ENCODE measurements at places on chromosomes 5 and 9.

- DNase-seq, result no peak
Observed at GRCh38 chr9:80061096-80061495, 489.3 kb downstream of the TLE4 start.

- no peak for DNase-seq
Observed at GRCh38 chr5:61734001-61734400, 401.9 kb downstream of the ZSWIM6 start.

DNA sequence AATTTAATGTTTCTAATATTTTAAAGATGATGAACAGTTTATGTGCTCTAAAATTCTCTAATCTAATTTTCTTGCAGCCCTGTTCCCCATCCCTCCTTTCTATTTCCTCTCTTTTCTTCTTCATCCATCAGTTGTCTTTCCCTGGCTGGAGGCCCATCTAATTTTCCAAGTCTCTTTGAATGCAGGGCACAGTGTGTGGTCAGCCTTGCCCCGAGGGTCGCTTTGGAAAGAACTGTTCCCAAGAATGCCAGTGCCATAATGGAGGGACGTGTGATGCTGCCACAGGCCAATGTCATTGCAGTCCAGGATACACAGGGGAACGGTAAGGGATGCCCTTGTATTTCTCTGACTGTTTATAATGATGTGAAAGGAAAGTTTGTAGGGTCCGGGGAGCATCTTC lies 111.8 kb downstream of the MEGF10 start:
- no peak for DNase-seq

DNA sequence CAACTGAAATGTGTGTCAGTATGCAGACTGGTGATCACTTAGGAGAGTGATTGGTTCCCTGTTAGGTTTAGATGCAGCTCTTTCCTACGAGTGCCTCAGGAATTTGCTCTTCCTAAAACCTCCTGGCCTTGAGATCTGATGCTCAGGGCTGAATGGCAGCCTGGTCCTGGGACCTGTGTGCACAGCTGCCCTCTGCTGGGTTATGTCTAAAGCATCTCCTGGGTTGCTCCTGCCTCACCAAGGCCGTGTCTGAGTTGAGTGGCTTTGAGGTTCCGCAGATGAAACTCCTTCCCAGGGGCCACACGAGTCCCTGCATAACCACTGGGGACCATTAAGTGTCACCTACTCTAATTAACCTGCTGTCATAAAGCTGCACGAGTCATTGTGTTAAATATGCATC lies 59.5 kb downstream of the MVB12B start:
- no peak for DNase-seq

- DNase-seq, result no peak
Observed at GRCh38 chr5:164335837-164336236, 830.4 kb downstream of the MAT2B start.

GRCh38 chr9:134033516-134034214 lies 8.4 kb downstream of the BRD3OS start:
- DNase-seq, result no peak

GRCh38 chr9:114696814-114697544 lies 15.0 kb upstream of the TEX48 start:
- no peak for DNase-seq

GRCh38 chr9:124697326-124698200 lies 73.5 kb downstream of the NR6A1 start:
- DNase-seq, result no peak

DNA sequence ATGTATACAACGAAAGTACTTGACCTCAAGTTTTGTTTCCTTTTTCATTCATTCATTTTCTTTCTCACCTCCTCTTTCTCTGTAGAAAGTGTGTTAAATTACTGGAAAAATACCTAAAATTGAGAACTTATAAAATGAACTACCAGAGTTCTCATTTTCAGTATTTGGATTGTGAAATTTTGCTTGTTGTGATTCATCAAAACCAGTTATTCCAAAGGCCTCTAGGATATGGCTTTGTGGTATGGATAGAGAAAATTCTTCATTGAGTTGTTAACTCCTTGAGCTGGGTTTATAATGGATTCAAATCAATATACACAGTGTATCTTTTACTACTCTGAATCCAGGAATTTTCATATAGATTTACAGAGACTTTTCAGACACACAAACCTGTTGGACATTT lies 287.6 kb downstream of the KDM4C start:
- no peak for DNase-seq

GRCh38 chr9:105535920-105536668 lies 21.8 kb upstream of the FKTN start:
- no peak for DNase-seq

DNA sequence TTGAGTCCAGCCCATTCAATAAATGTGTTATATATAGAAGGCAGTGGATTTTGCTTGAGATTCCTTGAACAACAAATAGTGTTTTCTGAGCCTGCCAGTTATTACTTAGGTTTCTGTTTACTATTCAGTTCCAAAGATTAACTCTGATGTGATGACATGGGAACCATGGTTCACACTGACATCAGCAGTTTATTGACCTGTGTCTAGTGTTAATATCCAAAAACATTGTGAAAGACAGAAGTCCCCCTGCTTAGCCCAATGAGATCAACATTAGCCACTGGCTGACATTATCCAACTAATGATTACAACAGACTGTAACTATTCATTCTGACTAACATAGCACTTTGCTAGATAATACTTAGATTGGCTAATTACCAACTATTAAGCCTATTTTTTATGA lies 14.9 kb downstream of the APBA1 start:
- DNase-seq, result no peak

GRCh38 chr9:69976152-69976551 lies 67.5 kb upstream of the MAMDC2 start:
- DNase-seq, result no peak

GRCh38 chr5:144369006-144369405 lies 198.3 kb downstream of the KCTD16 start:
- DNase-seq, result no peak

DNA sequence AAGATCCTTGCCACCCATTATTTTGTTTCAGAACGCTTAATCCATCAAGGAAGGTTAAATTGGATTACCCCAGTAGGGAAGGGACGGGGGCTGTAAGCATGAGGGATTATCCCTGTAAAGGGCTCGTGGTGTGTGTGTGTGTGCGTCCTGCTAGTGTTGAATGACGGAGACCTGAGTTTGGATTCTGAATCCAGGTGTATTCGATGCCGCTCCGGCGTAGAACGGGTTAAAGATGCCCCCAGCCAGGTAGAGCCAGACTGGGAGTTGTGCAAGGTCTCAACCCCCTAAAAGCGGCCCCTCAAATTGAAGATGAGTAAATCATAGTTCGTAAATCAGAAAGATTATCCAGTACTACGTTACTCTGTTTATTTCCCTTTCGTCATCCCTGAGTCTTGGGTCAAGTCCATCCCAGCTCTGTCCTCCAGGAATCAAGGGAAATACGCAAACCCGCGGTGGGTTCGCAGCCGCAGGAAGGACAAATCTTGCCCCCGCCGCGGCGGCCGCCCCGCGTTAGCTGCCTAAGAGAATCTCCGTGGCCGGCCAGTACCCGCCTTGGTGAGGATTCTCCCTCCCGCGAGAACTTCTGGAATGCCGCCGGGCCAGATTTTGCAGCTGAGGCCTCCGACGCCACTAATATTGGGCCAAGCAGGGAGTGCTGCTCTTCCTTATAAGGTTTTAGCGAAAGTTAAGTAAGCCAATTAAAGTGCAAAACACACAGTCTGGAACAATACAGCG lies 586 bp upstream of the MTAP start:
- DNase-seq, result peak; percentile 66

DNA sequence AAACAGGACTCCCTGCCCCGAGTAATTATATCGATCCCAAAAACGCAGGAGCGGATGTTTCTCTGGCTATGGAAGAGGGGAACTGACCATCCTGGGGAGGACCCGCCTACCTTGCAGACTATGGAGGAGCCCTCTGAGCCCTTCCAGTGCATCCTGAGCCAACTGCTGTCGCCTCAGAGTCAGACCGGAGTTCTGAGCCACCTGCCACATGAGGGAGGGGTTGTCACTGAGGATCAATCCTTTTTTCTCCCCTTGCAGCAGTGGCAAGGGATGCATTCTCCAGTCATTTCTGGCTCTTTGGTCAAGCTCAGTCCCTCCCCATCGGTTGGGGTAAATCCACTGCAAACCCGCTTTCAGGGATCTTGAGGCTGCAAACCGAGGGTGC lies 709 bp downstream of the FANCG start:
- no peak for DNase-seq

DNA sequence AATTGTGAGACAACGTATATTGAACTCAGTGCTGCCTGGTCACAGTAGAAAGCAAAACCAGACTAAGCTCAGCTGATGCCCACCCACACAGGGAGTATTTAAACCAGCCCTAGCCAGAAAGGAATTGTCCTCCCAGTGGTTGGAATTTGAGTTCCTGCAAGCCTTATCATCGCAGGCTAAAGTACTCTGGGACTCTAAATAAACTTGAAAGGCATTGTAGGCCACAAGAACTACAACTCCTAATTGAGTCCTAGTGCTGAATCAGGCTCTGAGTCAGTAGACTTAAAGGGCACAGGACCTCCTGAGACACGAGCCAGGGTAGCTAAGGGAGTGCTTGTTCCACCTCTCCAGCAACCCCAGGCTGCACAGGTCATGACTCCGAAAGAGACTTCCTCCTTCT lies 171.4 kb downstream of the MCTP1 start:
- no peak for DNase-seq

DNA sequence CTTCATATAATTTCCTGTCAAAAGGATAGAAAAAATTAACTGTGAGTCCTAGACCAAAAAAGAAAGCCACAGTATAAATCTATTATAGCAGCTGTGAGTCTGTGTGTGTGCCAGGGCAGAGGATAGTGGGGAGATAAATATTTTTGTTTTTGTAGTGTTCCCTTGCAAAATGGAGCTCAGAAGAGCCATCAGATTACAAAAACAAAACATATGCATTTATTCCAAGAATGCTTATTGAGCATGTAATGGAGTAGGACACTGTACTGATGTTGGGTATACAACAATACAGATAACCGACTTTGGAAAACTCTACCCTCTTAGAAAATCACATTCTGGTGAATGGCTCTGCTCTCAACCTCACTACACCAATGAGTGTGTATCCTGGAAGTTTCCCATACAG lies 111.0 kb downstream of the DMAC1 start:
- no peak for DNase-seq

GRCh38 chr9:115141612-115142011 lies 23.7 kb upstream of the TNC start:
- DNase-seq, result no peak

GRCh38 chr9:755454-756381 lies 85.8 kb upstream of the DMRT1 start:
- no peak for DNase-seq

GRCh38 chr9:136943291-136944211 lies 987 bp downstream of the FBXW5 start:
- DNase-seq, result no peak

- DNase-seq, result no peak
Observed at GRCh38 chr9:100587375-100587774, 9.5 kb downstream of the CAVIN4 start.

DNA sequence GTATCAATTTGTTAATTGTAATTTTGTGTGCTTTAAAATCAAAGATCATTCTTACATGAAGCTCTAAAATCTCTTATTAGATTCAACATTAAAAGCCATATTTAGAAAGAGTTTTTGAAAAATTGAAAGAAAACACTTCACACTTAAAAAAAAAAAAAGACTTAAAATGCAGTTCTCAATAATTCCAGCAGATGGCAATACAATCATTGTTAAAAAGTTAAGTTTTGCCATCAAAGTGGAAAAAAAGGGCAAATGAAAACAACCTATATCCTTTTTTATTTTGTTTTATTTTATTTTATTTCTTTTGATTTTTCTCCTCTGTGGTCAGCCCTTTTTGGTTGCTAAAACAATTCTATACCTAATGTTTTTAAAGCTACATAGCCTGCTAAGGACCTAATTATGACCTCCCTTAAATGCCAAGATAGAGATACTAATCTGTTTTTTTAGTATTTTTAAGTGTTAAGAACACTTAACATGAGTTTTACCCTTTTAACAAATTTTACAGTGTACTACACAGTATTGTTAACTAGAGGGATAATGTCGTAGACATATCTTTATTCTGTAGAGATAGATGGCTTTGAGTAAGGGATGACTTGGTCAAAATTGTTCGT lies 154.2 kb upstream of the DAB2 start:
- DNase-seq, result no peak

DNA sequence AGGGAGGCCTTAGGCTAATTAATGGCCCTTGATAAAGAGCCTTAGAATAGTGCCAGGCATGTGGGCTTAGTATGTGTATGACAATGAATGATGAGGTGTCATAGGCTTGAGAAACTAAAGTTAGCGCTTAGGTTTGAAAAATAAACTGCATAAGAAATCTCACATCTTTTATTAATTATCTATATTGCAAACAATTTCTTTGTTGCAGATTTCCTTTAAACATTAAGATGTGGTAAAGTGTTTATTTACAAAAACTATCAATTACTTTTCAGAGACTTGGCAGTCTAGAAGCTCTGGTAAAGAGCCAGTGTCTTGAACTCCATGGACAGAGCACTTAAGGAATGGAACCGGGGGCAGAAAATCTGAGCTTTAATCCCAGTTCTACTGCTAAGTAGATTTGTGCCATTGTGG lies 23.1 kb downstream of the MAP1B start:
- no peak for DNase-seq

- no peak for DNase-seq
Observed at GRCh38 chr5:79544131-79544530, 30.2 kb upstream of the HOMER1 start.

GRCh38 chr9:130565792-130566191 lies 13.6 kb upstream of the FUBP3 start:
- DNase-seq, result no peak

GRCh38 chr5:74232276-74232675 lies 408.3 kb downstream of the ENC1 start:
- DNase-seq, result no peak

DNA sequence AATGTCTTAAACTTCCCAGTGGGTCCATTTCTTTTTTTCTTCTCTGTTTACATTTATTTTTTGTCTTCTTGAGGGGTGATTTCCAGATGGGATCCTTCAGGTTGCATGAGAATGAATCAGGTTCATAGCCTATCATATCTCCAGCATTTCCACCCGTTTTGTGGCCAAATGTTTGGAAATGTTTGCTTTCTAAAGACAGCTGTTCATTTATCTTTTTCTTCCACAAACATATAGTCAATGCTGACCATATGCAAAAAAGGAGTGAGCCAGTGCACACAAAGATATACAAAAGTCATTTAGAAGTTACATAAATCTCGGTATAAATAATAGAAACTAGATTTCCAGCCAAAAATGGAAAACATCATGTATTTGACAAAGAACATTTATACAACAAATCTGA lies 71.6 kb upstream of the STC2 start:
- no peak for DNase-seq

GRCh38 chr5:110832683-110833082 lies 93.9 kb downstream of the SLC25A46 start:
- DNase-seq, result no peak
